Activated naive CD8-positive, alpha-beta T cell treated with anti-CD3 and anti-CD28 coated beads, Interleukin-2, amount 50 U/mL, for 16 hours (primary cell): ENCODE measurements at places on chromosomes 5 and 9.

DNA sequence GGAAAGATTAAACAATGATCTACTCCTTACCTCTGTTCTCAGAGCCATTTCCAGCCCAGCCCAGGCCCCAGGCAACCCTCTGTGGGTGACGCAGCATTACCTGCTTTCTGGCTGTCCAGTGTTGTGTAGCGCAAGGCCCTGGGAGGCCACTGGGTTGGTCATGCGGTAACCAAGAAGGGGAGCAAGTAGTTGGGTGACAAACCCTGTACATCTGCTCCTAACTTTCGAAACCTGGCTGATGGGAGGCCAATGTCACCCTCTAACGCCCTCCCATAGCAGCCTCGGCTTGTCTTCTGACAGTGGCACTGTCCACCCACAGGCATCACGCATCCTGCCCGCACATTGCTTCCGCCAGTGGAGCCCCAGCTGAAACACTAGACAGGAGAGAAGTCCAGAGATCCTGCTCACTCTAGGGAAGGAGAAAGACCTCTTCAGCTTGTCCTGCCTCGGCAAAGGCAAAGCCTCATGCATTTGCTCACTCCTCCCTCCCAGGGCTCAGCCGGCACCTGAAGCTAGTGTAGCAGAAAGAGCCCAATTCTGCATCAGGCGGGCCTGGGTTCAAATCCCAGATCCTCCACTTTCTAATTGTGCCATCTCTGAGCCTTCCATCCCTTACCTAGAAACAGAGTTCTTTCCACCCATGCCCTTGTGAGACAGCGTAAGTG lies 94.6 kb downstream of the ADAMTS2 start:
- DNase-seq, result no peak

- no peak for DNase-seq
These were observed 16.0 kb downstream of the ANXA6 start for GRCh38 chr5:151141535-151141934.

DNA sequence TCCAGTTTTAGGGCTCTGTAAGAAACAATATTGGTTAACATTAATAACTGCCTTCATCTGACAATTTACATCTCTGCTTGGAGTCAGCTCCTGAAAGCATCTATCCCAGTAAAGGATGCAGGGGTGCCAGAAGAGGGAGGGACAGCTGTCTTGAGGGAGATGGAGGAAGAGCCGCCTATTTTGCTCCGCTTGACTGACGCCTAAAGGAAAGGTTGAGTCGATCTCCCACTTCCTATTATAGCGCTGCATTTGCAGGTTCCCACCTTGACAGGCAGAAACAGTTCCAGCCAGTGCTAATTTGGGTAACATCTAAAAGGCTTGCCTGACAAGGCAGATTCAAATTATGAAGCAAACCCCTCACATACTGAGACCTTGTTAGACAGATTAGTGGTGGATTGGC lies 374.6 kb downstream of the SPATA31D1 start:
- no peak for DNase-seq

DNA sequence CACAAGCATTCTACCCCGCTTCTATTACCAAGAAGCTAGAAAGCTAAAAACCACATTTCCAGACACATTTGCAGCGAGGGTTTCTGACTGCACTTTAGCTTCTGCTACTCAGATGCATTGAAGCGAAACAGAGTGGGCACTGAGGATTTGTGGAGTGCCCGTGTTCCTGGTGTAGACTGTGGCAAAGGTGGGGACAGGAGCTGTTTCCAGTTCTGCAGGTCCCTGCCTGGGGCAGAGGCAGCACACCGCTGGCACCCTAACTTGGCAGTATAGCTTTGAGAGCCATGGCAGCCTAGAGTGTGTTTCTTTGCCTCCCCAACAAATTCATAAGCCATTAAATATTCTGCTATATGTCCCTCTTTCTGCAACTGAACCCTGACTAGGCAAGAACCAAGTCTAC lies 108.6 kb upstream of the SPOCK1 start:
- no peak for DNase-seq

- no peak for DNase-seq
These were observed 35.0 kb upstream of the HMHB1 start for GRCh38 chr5:143776951-143777350.

- DNase-seq, result no peak
These were observed 558.3 kb downstream of the DTWD2 start for GRCh38 chr5:118430076-118430475.

DNA sequence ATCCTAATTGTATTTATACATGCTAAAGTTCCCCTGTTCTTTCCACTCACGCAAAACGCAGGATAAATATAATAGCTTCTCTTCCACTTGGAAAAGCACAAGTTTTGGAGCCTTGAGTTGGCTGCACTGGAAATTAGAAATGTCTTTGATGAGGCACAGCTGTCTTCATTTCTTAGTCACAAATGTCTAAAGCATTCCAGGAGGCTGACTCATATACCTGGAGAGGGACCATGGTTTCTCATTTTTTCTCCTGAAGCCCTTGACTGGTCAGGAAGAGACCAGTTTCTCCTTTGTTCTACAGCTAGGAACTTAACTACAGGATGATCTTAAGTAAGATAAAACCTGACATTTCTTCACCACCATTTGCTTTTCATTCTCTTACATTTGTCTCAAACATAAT lies 16.2 kb downstream of the MTX3 start:
- no peak for DNase-seq

DNA sequence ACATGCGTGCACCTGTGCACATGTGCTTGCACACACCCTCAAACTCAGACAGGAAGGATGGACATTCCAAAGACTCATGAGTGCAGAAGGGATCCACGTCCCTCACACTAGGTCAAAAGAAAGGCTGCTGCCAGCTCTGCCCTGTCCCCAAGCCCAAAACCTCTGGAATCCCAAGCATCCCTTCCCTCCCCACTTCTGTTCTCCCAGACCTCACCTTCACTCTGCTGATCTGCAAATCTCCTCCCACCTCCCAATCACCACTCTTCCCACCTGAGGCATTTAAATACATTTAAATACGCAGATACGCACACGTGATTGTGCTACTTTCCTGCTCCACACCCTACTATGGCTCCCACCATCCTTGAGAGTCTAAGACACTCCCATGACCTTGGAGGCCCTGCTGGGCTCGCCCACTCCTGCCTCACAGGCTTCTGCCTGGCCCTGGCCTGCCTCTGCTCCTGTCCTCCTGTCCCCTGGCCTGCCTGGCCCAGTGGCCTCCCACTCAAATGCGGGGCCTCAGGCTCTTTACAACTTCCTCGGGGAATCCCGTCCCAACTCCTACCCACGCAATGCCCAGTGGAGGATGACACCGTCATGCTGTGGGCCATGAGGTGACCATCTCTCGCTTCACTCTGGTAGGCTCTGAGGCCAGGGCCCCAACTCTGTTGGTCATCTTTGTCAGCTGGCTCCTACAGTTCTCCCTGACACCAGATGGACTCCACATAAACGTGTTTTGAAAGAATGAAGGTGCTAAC lies 478.4 kb upstream of the DAP start:
- DNase-seq, result no peak

GRCh38 chr9:15606643-15607472 lies 54.0 kb downstream of the CCDC171 start:
- no peak for DNase-seq

GRCh38 chr5:88081877-88082276 lies 186.8 kb downstream of the TMEM161B start:
- no peak for DNase-seq

GRCh38 chr5:88671505-88672499 lies 211.2 kb downstream of the MEF2C start:
- DNase-seq, result no peak

DNA sequence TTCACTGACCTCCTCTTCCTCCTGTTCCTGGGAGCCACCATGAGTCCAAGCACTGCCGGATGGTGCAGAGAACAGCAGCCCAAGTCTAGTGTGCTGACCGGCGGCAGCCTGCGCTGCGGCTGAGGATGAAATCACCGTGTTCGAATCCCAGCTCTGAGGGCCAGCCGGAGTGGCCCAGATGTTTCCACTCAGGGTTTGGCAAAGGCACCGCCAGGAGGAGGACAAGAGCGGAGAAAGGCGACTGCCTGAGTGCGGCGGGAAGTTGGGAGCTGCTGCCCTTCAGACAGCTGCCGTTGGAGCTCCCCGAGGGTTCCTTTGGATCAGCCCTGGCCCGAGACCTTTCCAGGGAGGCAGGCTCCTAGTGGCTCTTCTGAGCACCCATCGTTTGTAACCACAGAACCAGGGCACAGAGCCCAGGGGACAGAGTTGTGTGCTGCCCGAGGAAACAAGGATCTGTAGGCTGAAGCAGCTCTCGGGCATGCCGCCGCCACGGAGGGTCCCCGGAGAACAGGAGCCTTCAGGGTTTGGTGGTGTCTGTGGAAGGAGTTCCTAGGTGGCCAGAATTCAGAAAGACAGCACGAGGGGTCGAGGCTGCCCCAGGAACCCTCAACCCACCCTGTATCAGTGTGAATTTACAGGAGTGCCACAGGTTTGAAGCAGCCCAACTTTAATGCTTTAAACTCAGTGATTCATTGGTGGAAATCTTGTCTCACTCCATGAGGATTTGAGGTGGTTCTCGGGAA lies 115.6 kb upstream of the COL5A1 start:
- DNase-seq, result no peak

DNA sequence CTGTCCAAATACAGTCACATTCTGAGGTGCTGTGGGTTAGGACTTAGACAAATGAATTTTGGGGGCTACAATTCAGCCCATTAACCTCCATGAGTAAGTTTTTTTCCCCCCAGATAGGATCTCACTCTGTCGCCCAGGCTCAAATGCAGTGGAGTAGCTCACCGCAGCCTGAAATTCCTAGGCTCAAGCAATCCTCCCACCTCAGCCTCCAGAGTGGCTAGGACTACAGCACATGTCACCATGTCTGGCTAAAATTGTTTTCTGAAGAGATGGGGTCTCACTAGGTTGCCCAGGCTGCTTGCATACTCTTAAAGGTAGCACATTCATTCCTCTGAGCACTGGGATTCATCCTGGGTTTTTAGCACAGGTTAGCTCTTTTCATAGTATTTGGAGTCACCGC lies 22.2 kb downstream of the PPP2CA start:
- no peak for DNase-seq

DNA sequence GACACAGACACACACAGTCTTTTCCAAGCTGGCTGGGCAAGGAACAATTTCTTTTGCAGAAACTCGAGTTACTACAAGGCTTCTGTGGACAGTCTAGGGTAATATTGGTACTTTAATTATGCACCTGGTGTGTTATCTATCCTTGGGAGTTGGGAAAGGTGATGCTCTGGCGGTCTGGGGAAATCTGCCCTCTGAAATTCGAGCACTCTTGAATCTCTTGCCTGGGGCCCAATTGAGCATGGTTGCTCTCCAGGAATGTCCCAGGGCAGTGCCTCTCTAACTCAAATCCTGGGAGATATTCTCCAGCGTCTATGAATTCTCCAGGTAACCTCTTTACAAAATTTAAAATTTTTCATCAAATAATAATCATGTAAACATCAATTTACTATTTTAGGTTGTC lies 69.3 kb downstream of the KCNIP1 start:
- DNase-seq, result no peak
